ENCODE measurements at places on chromosomes 7 and 10. TPM values are rescaled to one million over a fixed set of nuclear protein-coding genes. Genes with fewer than 3 reads are reported as not detected.
A peak's percentile ranks its signal among the peaks of the same experiment; 100 is the strongest.

DNA sequence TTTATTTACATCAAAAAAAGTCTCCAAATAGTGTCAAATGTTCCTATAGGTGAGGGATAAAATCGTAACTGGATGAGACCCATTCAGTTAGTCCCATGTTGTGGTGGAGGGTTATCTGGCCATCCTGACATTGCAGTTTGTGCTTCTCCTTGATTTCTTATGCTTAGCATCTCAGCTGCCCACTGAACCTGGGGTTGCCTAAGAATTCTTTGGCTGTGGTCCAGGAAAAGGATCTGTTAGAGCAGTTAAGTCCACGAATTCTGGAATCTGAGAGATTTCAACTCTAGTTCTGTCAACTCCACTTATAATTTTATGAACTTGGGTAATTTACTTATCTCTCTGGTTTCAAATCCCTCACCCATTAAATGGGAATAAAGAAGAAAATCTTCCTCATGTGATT is 1673.4 kb downstream of the REEP3 start:
- no peak for DNase-seq

DNA sequence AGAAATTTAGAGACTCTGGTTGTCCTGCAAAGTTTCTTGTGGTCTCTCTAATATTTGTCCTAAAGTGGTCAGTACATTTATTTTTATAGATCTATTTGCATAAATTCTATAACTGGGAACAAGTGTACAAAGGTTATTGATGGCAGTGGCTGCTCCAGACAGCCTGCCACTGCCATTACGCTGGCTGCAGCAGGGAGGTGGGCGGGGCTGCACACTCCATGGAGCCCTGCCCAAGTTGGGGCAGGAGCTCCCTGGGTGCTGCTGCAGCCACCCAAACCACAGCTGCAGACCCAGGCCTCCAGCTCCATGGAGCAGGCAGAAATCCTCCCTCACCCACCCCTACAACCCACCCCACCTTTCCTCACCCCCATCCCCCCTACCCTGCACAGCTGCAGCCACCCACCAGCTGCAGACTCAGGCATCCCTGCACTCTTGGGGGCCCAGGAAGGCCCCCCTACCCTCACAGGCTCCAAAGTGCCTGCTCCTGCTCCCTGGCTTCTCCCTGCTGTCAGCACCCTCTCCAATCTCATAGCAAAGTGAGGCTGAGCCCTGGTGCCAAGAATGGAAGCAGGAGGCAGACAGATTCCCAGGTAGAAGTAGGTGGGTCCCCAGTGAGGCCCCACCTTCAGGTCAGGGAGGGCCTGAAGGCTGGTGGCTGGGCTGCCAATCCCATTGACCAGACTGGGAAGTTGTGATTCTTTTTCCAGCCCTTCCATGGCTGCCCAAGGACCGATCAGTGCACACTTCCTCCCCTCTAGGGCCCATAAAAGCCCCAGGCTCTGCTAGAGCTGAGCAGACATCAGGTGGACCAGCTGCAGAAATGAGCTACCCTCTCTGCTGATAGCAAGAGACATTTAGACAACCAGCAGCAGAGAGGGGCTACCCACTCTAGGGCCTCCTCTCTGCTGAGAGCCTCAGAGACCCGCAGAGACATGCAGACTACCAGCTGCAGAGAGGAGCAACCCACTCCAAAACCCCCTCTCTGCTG is 4.8 kb upstream of the CYP3A43 start:
- DNase-seq = no peak

- no peak for DNase-seq
Observed at GRCh38 chr7:144649120-144649519, 186.7 kb downstream of the TPK1 start.

DNA sequence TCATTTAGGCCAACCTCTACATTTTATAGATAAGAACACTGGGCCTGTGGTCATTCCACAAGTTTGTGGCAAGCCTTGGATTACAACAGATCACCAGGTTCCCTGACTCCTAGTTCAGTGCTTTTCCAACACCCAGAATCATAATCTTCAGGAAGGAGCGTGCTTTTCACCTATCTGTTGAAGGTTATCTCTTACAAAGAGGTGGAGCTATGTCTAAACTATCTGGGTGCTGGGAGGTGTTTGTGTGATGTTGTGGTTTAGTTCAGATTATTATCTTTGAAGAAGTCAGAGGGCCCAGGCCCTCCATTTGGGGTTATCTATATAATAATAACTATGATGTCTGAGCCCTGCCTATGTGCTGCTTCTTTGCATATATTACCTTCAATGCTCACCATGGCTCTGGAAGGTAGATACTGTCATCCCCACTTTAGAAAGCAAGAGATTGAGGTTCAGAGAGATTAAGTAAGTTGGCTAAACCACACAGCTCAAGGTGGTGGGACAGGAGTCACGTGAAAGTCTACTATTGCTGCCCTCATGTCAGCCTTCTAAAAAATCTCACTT is 24.0 kb downstream of the IL2RA start:
- no peak for DNase-seq

DNA sequence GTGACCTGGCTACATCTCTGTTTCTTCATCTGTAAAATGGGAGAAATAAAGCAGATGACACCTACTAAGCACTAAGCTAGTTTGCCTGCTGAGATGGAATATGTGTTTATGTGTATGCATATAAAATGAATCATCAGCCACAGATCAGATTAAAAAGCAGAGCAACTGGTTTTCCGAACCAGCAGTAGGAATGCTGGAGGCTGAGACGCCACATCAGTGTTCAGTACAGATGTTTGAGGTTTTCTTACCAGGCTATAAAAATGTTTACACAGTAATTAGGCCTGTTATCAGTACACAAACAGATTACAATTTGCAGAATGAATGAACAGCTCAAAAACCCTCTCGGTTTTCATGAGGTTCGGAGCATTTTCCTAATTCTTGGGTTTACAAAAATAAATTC is 85.8 kb downstream of the CALN1 start:
- DNase-seq = no peak

- DNase-seq = no peak
Observed at GRCh38 chr7:112336261-112336660, 114.0 kb upstream of the IFRD1 start.

DNA sequence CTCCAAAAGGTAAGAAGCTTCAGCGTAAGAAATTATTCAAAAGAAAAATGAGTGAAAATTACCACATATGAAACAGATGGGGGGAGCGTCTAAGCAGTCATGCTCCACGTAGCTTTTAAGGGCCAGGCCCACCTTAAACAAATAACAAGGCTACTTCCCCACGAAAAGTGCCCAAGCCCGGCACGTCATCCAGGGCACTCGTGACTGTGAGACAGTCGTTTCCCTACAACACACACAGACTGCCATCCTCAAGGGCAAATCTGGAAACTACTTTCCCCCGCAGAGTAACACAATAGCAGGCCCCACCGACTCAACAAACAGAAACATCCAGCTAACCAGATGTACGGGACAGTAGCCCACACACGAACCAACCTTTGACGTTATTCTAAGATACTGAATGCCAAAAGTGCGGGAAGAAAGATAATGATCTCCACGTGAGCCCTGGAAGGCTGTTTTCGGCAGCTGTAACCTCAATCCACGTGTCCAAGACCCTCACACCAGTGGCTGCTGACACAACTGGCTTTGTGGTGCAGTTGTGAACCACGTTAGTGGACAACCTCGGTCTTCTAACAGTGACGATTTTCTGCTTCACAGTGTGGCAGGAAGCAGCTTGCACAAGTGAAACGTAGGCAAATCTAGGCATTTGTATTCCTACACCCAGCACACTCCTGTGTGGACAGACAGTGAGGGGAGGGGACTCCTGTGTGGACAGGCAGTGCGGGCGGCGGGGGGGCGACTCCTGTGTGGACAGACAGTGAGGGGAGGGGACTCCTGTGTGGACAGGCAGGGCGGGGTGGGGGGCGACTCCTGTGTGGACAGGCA is 251.7 kb downstream of the ZMYND11 start:
- no peak for DNase-seq

Gene ITIH5
- total RNA-seq = 3.7 TPM

DNA sequence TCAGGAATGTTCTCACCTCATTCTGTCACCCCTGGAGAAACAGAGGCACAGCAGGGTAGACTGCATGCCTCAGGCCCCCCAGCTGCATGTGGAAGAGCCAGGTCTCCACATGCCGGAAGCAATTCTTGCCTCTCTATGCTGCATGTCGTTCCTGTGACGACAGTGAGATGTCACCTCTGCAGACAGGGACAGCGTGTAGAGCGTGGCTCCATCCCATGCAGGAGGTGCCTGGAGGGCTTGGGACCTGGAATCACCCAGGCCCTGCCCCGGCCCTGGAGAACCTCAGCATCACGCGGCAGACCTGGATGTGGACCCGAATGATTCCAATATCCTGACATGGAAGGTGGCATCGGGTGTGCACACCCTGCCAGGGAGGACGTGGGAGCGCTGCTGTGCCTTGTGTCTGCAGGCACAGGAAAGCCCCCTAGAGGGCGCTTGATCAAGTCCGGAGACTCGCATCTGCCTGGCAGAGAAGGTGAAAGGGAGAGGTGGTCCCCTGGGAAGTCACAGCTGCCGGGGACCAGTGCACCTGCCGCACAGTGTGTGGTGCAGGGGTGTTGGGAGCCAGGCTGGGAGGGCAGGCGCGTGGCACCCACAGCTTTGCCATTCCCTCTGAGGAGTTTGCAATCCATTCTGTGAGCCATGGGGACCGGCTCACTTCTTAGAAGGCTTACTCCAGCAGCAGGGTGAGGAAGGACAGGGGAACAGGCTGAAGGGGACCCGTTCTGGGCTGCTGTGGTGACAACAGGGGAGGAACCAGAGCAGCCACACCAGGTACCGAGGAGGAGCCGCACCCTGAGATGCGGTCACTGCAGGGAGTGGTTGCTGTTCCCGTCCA is 45.3 kb upstream of the EN2 start:
- no peak for DNase-seq

DNA sequence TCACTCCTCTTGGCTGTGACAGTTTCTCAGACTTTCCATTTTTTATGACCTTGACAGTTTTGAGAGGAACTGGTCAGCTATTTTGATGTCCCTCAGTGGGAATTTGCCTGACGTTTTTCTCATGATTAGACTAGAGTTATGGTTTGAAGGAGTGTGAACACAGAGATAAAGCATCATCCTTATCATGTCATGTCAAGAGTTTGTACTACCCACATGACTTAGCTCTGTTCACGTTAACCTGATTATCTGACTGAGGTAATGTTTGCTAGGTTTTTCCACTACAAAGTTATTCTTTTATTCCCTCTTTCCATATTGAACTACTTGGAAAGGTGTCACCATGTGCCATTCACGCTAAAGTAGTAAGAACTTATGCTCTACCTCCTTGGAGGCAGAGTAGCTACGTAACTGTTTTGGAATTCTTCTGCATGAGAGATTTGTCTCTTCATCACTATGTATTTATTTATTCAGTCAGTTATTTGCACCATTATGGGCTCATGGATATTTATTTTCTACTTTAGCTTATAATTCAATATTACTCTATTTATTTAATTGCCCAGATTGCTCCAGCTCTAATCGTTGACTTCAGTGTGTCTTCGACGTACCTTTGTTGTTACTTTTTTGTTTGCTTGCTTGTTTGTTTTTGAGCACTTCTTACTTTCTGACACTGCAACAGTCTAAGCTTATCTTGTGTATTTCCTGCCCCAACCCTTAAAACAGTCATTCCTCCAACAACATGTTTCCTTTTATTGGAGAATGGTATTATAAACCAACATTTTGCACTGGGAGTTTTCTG is 50.4 kb downstream of the CPED1 start:
- no peak for DNase-seq

Gene MACC1
- total RNA-seq = 2.0 TPM

DNA sequence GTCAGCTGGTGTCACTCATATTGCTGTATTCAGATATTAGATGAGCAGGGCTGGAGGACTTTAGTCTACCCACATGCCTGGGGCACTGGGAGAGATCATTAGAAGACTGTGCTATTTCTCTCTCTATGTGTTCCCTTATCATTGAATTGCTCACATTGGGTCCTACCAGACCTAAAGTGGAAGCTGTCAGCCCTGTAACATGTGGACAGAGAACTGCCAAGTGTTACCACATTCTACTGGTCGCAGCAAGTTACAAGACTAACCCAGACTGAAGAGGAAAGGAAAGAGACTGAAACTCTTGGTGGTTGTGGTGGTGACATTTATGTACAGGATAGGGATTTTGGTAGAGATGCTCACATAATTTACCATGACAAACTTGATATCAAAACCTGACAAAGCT is 627.1 kb upstream of the FZD8 start:
- DNase-seq = no peak

- no peak for DNase-seq
Observed at GRCh38 chr7:32070406-32071360, at the start of gene PDE1C. Gene PDE1C (minus strand): TSS chr7:32070407.

Gene FRAT1
- total RNA-seq = 1.4 TPM

GRCh38 chr10:124417895-124418725 is 613 bp downstream of the OAT start:
- peak; percentile 45 for DNase-seq

DNA sequence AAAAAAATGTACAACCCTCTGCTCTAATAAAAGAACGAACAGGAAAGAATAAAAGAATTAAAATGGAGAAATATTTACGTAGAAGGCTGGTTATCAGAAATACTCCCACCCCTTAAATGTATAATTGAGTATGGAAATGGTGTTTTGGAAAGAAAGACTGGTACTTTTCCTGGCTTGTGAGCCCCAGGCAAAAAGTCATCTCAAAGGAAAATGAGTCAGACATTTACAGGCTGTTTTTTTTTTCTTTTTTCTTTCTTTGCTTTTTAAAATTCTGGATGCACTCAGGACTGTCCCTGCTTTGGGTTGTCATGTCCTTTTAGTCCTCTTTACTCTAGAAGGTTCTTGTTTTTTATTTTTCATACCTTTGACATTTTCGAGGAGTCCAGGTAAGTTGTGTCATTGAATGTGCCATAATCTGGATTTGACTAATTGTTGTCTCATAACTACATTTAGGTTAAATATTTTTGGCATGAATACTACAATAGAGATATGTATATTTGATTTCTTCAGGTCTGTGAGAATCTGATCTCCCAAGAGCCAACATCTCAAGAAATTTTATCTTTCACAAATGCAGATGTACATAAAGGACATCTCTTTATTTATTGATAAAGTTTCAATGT is 313.0 kb upstream of the GLI3 start:
- DNase-seq = no peak

DNA sequence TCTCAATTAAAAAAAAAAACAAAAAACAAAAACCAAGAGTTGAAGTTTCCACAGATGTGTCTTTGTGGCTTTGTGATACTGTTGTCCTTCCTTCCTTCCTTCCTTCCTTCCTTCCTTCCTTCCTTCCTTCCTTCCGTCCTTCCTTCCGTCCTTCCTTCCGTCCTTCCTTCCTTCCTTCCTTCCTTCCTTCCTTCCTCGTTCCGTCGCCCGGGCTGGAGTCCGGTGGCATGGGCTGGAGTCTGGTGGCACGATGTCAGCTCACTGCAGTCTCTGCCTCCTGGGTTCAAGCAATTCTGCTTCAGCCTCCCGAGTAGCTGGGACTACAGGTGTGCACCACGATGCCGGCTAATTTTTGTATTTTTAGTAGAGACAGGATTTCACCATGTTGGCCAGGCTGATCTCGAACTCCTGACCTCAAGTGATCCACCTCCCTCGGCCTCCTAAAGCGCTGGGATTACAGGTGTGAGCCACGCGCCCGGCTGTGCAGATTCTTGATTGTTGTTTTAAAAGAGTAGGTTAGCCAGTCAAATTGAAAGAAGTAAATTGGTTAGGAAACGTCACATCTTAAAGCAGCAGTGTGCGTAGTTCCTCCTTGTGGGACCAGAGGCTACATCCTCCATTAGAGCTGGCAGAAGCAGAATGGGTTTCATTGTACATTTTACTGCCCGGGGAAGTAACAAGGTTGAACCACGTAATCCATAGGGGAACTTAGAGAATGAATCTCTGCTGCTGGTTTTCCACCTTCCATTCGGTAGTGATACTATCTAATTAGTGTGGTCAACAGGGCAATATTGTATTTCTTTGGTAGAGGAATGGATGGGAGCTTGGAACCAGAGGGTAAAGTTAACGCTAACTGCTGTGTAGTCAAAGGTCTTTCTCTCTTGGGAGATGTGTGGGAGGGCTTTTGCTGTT is 20.6 kb downstream of the DNAJB6 start:
- DNase-seq = no peak

Measured in astrocyte (in vitro differentiated cells and primary cell).